Fibroblast of gingiva (primary cell): ENCODE measurements at places on chromosomes 4 and X.

DNA sequence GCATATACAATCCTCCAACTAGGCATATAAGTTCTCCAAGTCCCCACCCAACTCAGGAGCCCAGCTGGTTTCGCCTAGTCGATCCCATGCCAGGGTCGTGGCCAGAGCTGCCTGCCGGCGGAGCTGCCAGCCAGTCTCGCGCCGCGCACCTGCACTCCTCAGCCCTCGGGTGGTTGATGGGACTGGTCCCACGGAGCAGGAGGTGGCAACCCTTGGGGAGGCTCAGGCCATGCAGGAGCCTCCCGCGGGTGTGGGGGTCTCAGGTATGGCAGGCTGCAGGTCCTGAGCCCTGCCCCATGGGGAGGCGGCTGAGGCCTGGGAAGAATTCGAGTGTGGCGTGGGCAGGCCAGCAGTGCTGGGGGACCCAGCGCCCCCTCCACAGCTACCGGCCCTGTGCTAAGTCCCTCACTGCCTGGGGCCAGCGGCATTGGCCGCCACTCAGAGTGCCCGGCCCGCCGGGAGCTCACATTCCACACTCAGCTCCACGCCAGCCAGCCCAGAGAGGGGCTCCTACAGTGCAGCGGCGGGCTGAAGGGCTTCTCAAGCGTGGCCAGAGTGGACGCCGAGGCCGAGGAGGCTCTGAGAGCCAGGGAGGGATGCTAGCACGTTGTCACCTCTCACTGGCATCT, 1086.4 kb upstream of the PCDH10 start:
- no peak for DNase-seq

- peak; percentile 49 for DNase-seq
Observed at GRCh38 chr4:110364911-110365520, 110.9 kb upstream of the ENPEP start.

DNA sequence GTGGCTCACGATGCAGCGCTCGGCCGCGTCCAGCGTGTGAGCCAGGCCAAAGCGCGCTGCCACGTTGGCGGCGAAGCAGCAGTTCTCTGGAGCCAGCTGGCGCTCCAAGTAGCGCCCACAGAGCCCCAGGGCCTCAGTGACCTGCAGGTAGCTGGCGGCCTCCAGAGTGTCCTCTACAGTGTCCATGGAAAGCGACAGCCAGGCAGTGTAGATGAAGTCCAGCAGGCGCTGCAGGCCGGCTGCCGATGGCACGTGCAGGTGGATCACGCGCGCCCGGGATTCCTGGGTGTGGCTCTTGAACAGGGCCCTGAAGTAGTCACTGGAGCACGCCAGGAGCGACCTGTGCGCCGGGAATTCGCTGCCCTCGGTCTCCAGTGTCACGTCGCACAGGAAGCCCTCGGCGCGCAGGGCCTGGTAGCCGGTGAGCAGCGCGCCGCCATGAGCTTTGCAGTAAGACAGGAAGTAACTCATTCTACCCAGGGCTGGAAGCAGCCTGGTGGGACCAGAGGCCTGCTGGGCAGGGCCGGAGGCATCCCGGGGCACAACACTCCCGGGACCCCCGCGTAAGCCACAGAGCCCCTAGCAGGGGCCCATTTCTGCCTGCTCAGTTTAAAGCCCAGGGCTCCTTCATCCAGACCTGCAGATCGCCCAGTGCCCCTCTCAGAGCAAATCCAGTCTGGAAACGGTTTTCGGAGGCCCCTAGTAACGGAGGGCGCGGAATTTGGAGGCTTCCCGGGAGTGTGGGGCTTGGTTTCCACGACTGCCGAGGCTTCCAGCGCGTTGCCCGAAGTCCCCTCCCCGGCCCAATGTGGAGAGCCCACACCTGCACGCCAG, 595 bp downstream of the KLHL34 start:
- no peak for DNase-seq

DNA sequence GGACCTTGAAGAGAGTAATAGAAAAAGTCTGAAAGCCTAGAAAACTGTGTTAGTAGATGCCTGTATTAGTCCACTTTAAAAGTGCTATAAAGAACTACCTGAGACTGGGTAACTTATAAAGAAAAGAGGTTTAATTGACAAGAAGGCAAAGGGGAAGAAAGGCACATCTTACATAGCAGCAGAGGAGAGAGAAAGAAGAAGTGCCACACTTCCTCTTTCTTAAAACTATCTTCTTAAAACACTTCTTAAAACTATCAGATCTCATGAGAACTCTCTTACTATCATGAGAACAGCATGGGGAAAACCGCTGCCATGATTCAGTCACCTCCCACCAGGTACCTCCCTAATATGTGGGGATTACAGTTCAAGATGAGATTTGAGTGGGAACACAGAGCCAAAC, 18.8 kb upstream of the COL25A1 start:
- no peak for DNase-seq

DNA sequence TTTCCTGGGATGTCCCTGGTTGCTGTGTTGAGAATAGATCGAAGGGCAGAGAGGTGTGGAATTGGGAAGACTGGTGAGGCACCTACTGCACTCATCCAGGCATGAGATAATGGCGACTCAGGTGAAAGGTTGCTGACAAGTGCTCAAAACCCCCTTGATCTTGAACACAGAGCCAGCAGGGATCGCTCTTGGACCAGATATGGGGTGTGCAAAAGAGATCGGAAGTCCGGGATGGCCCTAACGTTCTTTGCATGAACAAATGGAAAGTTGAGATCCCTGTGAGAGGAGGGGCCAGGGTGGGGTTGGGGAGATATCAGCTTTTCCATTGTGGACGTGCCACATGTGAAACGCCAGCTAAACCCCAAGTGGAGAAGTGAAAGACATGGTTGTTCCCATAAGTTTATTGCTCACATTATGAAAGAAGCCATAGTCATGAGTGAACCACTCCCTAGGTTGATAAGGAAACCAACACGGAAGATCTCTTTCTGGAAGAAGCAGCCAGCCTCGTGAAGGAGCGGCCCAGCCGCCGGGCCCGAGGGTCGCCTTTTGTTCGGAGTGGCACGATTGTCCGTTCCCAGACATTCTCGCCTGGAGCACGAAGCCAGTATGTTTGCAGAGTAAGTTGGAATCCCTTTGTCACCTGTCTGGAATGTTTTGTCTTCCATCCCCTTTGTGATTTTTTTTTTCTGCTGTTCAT, 22.6 kb upstream of the CLCN4 start:
- no peak for DNase-seq

GRCh38 chr4:150591904-150592303, 10.0 kb downstream of the MAB21L2 start:
- no peak for DNase-seq

- no peak for DNase-seq
Observed at GRCh38 chr4:11298451-11298850, 130.2 kb downstream of the HS3ST1 start.

GRCh38 chr4:141417387-141417786, 196.7 kb downstream of the ZNF330 start:
- peak; percentile 31 for DNase-seq

DNA sequence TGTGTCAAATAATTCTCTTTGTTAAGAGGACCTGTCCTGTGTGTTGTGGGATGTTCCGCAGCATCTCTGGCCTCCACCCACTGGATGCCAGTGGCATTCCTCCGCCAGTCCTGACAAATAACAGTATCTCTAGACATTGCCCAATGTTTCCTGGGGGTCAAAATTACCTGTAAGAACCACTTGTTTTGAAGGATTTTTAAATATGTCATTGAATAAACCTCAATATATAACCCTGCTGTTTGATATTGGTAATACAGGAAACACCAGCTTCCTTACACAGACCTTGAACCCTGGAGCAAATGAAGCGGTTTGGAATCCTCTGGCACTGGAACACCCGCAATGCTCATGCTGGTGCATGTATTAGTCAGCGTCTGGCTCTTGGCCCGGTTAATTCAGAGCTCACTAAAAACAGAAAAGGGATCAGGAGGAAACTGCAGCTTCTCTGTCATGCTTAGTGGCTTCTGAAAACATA, 101.3 kb downstream of the TBL1X start:
- DNase-seq, result peak; percentile 77

DNA sequence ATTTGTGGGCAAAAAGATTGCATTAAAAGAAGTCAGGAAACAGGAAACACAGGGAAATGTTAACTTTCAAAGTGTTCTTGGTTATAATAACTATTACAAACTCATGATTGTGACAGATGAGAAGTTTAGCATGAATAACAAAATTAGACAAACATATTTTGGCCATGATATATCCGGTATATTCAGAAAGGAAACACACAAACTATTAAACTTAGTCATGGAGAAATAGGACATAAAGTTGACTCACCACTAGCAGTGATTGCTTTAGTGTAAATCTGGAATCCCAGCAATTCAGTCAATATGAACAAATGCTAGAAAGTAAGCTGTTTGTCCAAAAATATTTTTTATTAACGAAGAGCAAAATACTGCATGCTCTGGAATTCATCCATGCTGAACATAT, 1299.9 kb downstream of the C4orf33 start:
- DNase-seq, result peak; percentile 92

DNA sequence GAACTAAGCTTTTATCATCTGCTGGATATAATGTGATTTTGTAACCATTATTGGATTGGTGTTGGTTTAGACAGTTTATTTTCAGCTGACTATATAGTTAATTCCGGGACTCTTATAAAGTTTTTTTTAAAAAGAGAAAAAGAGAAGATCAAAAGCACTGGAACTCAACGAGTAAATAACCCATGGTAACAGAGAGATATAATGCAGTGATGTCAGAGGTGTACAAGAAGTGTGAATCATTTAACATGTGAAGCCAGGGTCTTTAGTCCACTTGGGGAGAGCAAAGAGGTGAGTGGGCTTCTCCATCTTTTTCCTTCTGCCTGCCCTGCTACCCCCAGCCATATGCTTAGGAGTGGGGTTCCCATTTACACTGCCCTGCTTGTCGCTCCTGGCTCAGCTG, 3.2 kb downstream of the TMEM165 start:
- no peak for DNase-seq
